HFFc6 (cell line): ENCODE measurements at places on chromosomes 3 and 15. TPM values are rescaled to one million over a fixed set of nuclear protein-coding genes. Genes with fewer than 3 reads are reported as not detected.

SST gene
- not detected in 3 replicates for total RNA-seq

DNA sequence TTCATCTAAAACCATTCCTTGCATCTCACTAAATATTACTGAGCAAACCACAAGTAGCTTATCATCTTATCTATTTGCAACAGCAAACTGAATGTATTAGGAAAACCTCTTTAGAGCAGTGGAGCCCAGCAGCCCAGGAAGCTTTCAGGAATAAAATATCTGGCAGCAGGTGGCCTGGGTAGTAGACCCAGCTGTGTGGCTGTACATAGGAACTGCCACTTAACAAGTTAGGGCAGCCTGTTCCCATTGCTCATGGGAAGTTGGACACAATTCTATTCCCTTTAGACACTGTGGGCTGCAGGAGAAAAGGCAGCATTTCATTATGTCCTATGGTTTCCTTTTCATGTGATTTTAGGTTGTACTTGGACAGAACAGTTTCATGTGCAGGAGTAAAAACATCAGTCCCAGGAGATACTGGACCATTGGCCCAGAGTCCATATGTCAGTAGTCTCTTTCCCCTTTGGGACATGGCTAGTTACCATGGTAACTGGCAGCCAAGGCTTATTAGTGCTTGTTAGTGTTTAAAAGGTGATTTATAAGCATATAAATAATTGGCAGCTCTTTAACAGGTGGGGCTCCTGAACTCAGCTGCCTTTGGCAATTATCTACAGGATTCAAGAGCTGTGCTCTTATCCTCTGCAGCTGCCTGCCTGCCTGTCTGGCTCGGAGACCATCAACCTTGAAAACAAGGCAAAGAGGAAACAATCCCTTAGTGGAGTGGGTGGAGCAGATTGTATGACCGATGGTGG, 28.9 kb upstream of the LSAMP start:
- H3K4me3 ChIP-seq = no peak overlapping the region
- no peak overlapping the region for H3K27ac ChIP-seq
- H3K27me3 ChIP-seq = peaks cover 1% of the 10 kb centered on the region; the same call in 1 of the 2 replicates
- no peak for DNase-seq
- H3K4me1 ChIP-seq = no peaks in the 10 kb centered on the region

DNA sequence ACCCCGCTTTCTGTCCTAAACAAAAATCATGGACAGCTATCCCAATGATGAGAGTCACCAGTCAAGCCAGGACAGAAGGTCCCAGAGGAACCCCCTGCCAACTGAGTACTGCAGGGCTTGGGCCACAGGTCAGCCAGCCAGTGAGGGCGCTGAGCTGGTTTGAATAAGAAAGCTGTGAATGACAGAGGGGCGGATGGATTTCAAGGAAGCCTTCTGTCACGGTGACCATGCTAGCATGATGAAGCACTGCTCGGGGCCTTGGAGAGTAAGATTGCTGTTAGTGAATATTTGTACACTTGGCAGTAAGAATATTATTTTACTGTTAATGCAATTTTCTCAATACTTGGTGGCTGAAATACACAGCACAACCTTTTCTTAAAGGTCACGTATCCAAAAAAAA, 734.0 kb upstream of the NR2F2 start:
- H3K4me1 ChIP-seq = no peaks in the 10 kb centered on the region
- no peak overlapping the region for H3K4me3 ChIP-seq
- DNase-seq = no peak
- H3K27me3 ChIP-seq = no peaks in the 10 kb centered on the region; the same call in 1 of the 2 replicates
- H3K27ac ChIP-seq = no peak overlapping the region
- peaks cover 10% of the 10 kb centered on the region for H3K36me3 ChIP-seq

- H3K27me3 ChIP-seq = no peaks in the 10 kb centered on the region
- H3K4me1 ChIP-seq = peaks cover 41% of the 10 kb centered on the region
- H3K27ac ChIP-seq = peak overlapping the region; percentile 82
- DNase-seq = peak; percentile 35
- peaks cover 4% of the 10 kb centered on the region; the same call in 1 of the 2 replicates for H3K36me3 ChIP-seq
- H3K4me3 ChIP-seq = peak overlapping the region; percentile 95
Measured at GRCh38 chr15:62390791-62391640, 225.9 kb upstream of the C2CD4B start.
